ENCODE measurements at places on chromosomes 2 and 18.

DNA sequence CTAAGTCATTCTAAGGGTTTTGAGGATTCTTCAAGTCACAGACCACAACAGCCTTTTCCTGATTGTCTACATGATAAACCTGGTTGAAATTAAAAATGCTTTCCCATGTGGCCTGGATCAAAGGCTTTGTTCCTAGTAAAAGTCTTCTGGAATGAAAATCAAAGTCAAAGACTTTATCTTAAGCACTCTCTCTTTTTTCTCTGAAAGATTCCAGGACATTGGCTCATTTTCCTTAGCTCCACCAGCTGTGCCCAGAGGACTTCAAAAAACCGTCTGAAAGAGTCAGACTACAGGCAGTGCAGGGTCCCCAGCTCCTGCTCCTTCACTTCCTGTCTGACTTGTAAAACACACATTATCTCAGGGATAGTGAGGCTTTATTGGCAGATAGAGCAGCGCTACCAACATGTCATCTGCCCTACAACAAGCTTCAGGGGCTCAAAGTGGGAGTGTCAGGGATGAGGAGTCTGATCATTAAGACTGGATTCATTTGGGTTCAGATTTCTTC is 148.2 kb downstream of the ESCO1 start:
- DNase-seq, result no peak

GRCh38 chr2:205763708-205764211 is 81.5 kb downstream of the NRP2 start:
- DNase-seq, result peak; percentile 9

DNA sequence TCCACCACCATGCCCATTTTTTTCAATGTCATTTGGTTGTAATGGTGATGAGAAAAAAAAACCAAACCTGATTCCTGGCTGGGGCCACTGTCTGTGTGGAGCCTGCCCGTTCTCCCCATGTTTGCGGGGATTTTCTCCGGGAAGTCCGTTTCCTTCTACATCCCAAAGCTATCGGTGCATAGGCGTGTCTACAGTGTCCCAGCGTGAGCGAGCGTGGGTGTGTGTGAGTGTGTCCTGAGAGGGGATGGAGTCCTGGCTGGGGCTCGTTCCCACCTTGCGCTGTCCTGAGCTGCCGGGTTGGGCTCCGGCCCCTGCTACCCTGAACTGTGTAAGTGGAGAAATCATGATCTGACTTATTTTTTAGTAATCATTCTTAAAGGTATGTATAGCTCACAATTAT is 7.3 kb upstream of the ZAP70 start:
- no peak for DNase-seq

- DNase-seq, result no peak
Observed at GRCh38 chr2:223901854-223902253, 43.3 kb downstream of the WDFY1 start.

- no peak for DNase-seq
Observed at GRCh38 chr2:46914578-46915230, 902 bp downstream of the MCFD2 start.

GRCh38 chr2:824954-825353 is 125.7 kb upstream of the SNTG2 start:
- DNase-seq, result no peak

DNA sequence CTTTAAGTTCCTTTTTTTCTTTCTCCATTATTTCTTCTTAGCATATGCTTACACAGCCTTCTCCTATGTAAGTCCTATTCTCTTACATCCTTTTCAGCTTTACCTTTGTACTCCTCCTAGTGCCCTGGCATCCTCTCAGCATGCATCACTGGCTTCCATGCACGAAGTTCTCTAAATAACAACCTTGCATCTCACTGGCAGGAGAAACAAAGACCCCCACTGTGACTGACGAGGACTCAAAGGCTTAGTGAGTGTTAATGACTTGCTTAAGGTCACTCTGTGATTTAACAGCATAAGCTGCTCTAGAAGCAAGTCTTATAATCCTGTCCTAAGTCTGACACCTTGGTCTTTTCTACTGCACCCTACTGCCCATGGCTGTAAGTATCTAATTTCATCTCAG is 1236.0 kb upstream of the CELF4 start:
- no peak for DNase-seq

GRCh38 chr18:45464619-45465018 is 150.7 kb upstream of the SLC14A2 start:
- no peak for DNase-seq

DNA sequence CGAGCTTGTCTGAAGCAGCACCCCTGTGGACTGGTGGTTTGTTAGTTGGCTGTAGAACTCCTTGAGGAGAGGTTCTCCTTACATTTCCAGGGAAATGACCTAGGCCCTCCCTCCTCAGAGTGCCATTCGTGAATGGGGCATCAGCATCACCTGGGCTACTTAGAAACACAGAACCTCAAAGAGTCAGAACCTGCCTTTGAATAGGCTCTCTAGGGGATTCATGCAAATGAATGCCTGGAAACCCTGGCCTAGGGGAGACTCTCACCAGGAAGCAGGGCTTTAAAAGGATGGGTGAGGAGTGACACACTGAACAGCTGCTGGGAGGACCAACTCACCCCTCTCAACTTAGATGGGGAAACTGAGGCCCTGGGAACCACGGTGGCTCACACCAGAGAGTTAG is 2.1 kb upstream of the MOCOS start:
- DNase-seq, result no peak

DNA sequence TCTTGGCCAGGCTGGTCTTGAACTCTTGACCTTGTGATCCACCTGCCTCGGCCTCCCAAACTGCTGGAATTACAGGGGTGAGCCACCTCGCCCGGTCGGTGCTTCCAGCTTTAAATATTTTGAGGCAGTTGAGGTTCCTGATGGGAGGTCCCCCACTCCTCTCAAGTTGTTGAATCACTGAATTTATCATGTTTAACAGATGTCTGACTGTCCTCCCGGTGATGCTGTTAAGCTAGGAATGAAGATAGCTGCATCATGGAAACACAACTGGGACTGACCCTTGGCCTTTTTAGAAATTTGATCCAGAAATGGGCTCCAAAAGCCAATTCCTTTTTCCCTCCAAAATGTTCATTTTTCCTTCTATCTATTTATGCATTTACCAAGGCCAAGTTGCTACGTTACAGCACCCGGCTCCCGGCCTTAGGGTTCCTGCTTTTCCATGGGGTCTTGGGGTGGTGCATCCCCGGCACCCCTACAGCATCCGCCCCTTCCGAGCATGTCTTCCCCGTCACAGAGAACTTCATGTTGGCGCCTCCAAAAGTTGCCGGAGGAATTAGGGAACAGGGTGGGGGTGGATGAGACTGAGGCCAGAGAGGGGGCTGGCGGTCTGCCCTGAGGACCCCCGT is 43.9 kb downstream of the PAX8 start:
- no peak for DNase-seq

DNA sequence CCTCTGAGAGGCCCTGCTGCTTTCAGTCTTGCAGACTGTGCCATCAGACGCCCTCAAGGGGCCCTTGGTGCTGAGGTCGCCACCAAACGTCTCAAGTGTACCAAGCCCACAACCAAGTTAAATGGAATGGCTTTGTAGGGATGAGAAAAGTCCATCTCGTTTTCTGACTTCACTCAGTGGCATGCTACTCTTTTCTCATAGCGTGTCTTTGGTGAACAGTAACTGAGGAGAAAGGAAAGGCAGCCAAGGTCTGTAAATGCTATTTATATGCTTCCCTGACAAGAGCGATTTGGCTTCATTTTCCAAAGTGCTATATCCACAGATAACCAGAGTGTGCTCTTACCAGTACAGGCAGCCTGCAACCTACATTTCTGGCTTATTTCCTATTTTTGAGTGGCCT is 123.0 kb downstream of the MTX2 start:
- DNase-seq, result no peak

- DNase-seq, result no peak
Observed at GRCh38 chr2:19676770-19677169, 225.0 kb downstream of the TTC32 start.

- no peak for DNase-seq
Observed at GRCh38 chr2:9812945-9813311, 30.3 kb upstream of the TAF1B start.

DNA sequence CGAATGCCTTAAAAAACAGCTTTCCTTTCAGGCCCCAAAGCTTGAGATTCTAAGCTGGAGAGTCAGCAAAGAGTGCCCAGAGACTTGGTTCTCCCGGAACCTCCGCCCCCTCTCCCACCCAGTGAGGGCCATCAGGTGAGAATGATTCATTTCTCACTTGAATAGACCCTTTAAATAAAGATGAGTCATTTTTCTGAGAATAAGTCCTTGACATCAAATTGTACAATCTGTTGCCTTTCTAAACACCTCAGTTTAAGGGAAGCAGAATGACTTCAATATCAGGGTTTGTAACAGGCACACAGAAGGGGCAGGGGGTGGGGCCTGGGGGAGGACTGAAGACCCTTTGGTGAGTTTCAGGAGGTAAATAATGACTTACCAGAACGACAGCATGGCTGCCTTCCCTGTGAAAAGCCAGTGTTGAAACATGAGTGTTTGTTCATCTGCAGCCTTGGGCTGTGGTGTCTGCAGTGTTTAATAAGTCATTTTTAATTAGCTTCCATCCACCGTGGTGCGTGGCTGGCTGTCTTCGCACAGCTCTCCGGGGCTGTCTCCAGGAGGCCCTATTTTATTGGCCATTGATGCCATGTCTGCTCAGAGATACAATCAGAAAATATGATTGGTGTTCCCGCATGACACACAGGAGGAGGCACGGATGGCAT is 134.9 kb upstream of the ZNF236 start:
- DNase-seq, result peak; percentile 43

Data from activated CD4-positive, alpha-beta T cell treated with anti-CD3 and anti-CD28 coated beads, Interleukin-2, Interleukin-6, amounts not matched to agents 100 ng/mL and 50 ng/mL, durations not matched to agents 16 hours and 8 hours (primary cell).